Stimulated activated CD4-positive, alpha-beta T cell treated with anti-CD3 and anti-CD28 coated beads, Interleukin-1b, Interleukin-23, amount 100 ng/mL, for 48 hours (primary cell): ENCODE measurements at places on chromosomes 12 and 14.

DNA sequence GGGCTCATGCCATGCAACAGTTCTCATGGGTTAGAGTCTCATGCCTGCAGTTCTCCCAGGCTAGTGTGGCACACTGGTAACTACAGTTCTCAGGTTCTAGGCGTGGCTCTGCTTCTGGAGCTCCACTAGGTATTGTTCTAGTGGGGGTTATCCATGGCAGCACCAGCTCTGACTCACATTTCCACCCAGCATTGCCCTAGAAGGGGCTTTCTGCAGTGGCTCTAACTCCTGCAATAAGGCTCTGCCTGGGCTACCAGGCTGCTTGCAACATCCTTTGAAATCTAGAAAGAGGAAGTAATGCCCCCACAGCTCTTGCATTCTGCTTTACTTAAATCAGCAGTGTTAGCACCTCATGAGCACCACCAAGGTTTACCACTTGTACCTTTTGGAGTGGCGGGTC, 220.3 kb upstream of the ARID2 start:
- DNase-seq, result no peak

- no peak for DNase-seq
Observed at GRCh38 chr14:31204593-31205534, 2.7 kb downstream of the HECTD1 start.

DNA sequence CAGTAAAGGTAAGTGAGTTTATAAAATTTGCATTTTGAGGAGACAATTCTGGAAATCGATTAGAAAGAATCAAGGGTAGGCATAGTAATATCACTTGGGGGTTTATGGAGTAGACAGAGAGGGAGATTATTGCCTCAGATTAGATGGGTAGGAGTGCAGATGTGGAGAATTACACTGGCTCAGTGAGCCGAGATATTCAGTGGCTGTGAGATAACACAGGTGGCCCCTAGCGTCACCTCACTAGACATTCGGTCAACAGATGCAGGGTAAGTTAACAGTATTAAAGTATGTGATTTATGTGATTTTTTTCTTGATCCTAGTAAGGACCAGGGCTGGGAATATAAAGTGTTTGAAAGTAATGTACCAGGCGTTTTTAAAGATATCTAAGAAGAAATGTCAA, 39.6 kb upstream of the KLRD1 start:
- no peak for DNase-seq

GRCh38 chr12:52005903-52006703, 643 bp upstream of the TAMALIN start:
- no peak for DNase-seq

DNA sequence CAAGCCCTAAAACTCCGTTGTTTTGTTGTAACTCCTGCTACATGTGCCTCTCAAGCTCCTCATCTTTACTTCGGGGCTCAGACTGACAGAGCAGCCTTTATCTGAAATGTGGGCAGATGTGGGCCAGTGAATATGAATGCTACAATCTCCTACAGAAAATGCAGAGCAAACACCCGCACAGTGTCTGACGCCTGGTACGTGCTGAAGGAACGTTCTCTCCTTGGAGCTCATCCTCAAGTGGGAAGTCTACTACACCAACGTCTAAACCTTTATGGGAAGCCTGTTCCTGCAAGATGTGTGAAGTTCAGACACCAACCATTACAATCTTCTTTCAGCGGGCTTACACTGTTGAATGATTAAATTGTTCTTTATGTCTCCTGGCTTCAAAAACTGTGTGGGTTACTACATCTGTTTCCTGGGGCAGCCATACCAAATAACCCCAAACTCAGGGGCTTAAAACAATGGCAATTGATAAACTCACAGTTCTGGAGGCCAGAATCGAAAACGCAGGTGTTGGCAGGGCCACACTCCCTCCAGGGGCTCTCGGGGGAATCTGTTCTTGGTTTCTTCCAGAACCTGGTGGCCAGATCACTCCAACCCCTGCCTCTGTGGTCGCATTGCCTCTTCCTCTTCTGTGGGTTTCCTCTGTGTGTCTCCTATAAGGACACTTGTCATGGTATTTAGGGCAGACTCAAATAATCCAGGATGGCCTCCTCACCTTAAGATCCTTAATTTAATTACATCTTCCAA, 179.7 kb upstream of the PLXNC1 start:
- no peak for DNase-seq

DNA sequence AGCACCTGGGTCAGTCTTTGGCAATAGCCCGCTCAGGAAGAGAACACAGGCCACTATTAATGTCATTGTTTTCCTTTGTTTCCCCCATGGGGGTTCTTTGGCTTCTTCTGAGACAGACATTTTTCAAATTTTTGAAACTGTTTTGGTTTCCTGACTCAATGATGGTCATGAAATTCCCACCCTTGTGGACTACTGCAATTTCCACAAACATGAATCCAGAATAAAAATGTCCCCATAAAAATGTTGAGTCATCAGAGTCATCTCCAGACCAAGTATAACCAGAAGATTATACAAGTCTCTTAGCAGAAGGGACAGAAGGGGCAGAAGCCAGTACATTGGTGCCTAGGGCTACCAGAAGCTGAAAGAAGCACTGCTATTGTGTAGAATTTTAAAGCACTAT, 29.1 kb downstream of the SLCO1A2 start:
- no peak for DNase-seq

GRCh38 chr14:60944204-60944603, 36.7 kb downstream of the TRMT5 start:
- DNase-seq, result no peak

DNA sequence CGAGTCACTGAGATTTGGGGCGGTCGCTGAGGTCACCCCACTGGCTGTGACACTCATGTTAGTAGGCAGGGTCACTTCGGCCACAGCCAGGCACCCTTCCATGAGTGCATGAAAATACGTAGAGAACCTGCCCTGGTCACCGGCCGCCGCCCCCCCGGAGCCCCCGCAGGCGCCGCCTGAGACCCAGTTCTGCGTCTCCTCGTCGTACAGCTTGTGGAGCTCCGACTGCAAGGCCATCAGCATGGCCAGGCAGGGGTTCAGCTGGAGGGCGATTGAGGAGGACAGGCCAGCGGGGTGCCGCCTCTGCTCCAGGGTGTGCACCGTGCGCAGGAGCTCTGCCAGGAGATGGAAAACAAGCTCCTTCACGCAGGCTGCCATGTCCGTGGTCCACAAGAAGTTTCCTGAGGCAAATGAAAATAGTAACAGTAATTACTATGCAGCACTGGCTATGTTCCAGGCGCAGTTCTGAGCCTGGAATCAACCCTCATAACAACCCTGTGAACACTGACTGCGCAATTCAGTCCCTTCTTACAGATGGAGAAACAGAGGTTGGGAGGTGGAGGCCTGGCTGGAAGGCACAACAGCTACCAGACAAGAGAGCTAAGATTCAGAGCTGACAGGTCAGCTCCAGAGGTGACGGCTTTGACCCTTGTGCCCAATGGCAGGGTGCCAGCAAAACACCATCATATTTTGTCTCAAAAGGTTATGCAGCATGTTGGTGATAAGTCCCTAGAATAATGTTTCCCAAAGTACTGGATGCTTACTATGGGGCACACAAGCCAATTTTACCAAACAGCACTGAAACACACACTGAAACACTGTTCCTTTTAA, 59.9 kb downstream of the TRAFD1 start:
- DNase-seq, result no peak

DNA sequence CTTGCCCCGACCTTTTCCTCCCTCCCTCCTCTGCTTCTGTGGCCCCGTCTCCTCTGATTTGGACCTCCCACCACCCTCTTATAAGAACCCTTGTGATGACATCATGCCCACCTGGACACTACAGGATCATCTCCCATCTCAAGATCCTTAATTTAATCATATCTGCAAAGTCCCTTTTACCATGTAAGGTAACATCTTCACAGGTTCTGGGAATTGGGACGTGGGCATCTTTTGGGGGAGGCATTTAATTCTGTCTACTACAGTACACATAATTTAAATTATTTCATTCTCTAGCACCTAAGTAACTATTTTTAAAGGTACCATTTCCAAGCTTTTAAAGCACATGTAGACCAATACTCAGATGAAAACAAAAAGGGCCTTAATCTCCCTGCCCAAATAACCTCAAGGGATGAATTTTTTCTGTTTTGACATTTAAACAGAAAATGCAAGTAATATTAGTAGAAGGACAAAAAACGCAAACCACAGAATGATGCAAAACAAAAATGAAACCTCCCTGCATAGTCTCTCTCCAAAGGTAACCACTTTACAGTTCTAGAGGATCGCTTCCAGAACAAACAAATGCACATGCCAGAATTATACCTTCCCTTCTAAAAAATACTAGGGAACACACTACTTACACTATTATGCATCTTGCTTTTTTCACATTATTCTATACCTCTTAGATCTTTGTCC, 222.1 kb downstream of the AACS start:
- DNase-seq, result no peak

DNA sequence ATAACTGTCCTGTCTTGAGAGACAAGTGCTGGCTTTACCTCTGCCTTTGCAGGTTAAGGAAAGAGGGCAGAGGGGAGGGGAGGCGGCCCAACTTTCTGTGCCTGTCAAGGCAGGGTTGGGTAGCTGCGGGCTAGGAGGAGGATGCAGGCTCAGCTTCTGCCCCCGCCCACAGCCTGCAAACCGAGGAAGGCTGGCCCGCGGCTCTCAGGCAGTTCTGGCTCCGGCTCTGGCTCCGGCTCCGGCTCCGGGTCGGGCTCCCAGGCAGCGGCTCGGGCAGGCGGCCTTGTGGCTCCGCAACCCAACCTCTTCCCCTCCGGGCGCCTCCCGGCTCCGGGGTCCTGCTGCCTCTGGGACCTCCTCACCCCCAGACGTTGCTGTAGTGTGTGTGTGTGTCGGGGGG, 92.9 kb downstream of the TMEM30B start:
- no peak for DNase-seq

DNA sequence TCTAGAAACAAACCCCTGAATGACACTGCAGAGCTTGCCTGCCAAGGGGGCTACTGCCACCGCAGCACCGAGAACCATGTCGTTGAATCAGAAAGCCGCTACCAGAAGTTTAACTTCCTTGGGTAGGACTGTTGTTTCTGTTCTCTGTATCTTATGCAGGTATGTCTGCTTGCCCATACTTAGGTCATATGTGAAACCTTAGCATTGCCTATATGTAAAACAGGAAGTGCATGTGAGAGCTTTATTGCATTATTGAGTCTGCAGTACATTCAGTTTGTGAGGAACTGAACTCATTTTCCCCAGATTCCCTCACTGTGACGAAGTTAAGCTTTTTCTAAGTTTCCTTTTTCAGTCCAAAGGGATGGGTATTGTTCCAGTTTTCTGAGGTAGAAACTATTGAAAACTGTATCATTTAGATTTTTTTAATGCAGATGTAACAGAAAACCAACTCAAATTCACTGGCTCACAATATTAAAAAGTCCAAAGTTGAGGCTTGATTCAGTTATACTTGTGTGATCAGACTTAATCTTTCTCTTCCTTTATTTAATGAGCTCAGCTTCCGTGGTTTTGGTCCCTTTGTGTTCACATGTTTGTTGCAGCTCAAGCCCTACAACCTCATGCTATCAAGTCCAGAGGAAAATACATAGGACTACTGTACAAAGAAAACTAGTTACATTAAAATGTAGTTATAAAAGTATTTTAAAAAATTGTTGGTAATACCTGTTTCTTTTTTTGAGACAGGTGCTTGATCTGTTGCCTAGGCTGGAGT, 6.9 kb downstream of the FBXO34 start:
- DNase-seq, result peak; percentile 11

DNA sequence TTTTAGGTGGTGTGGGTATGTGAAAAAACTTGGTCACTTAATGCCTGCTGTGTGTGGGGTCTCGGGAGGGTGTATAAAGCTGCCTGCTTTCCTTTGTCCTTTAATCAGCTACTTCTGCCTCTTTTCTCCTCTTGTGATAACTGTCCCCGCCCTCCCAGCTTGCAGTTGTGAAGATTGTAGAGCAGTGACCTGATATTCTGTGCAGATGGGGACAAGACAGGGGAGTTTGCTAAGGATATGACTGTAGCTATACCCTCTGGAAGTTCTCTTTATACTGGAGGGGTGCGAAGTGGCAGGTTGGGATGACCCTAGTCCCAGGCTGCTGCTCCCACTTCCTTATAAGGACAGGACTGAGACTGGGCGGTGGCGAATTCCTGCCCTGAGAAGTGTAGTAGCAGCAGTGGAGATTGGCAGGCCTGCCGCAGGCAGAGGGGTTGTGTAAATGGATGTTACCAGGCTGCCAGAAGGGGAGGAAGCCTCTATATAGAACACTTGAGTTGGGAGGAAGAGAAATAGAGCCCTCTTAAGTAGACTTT, 835 bp downstream of the MYL6 start:
- peak; percentile 31 for DNase-seq

DNA sequence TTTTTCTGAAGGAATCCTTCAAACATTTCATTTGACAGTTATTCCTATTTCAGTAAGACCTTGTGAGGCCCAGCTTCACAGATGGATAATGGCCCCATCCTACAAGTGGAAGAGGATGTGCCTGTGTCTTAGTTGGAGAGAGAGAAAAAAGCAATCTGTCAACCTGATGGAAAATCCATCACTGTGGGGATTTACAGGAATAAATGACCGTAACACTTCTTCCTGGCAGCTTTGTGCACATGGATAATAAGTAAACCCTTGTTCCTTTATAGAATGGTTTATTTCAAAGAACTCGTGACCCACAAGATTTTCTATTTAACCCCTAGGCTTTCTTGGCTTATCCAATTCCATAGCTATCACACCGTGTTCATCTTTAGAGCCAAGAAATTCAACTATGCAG, 121.4 kb upstream of the PCED1B start:
- DNase-seq, result no peak

DNA sequence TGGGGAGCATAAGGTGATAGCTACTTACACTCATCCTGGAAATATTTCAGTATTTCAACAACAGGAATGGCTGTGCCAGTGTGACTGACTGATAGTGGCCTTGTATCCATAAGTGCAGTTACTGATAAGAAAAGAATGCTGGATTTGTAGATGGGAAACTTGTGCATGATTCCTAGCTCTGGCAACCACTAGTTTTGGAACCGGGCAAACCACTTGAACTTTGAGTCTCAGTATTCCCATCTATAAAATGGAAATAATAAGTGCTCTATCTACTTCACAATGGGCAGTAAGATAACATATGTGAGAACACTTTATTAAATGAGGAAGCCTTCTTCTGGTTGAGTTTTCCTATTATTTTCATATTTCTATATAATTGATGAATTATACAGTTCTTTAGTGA, 77.2 kb downstream of the TPH2 start:
- DNase-seq, result no peak

DNA sequence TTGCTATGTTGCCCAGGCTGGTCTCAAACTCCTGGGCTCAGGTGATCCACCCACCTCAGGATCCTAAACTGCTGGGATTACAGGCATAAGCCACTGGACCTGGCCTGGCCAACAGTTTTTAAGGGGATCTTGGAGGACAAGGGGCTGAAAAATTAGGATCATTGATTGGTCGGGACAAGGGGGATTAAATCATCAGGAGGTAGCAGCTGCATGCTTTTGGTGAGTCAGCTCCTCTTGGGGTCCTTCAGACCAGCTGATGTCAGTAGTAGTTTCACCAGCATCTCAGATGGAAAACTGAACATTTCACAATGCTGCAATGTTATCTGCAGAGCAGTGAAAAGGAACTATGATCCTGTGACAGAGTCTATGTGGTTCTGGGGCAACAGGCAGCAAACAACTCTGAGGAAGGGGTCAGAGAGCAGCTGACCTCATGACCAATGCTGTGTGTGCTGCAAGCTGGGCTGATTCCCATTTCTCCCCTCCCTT, 6.3 kb downstream of the LRRC74A start:
- DNase-seq, result no peak

GRCh38 chr12:69932676-69933552, 107.9 kb downstream of the MYRFL start:
- DNase-seq, result no peak

GRCh38 chr12:31896514-31897039, 62.6 kb upstream of the RESF1 start:
- peak; percentile 89 for DNase-seq
